ENCODE measurements at places on chromosomes 5 and 9.

GRCh38 chr9:101566904-101567724 is 27.7 kb downstream of the PPP3R2 start:
- peak; percentile 48 for DNase-seq

GRCh38 chr5:170640731-170641588 is 137.1 kb downstream of the KCNIP1 start:
- DNase-seq: no peak

GRCh38 chr9:78207901-78208300 is 28.0 kb upstream of the CEP78 start:
- no peak for DNase-seq

- DNase-seq: no peak
Measured at GRCh38 chr5:31908396-31908795, 265.7 kb downstream of the GOLPH3 start.

- no peak for DNase-seq
Measured at GRCh38 chr5:176513788-176514187, 23.4 kb downstream of the RNF44 start.

DNA sequence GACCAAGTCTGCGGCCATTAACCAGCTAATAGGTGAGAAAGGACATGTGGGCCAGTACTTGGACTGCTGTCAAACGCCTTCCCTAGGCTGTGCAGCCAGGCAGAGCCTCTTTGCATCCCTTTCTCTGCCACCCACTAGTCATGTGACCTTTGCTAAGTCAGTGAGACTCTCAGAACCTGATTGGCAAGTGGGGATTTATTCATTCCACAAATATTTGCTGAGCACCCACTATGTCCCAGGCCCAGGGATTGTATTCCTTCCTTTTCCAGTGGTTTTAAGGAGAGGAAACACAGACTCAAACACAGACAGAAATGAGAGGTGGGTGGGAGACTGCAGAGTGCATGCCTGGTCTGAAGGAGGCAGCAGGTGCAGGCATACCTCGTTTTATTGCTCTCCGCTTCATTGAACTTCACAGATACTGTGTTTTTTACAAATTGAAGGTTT is 71.6 kb upstream of the GALNT10 start:
- peak; percentile 16 for DNase-seq

GRCh38 chr5:180699042-180699441 is 40.8 kb downstream of the OR2Y1 start:
- no peak for DNase-seq

DNA sequence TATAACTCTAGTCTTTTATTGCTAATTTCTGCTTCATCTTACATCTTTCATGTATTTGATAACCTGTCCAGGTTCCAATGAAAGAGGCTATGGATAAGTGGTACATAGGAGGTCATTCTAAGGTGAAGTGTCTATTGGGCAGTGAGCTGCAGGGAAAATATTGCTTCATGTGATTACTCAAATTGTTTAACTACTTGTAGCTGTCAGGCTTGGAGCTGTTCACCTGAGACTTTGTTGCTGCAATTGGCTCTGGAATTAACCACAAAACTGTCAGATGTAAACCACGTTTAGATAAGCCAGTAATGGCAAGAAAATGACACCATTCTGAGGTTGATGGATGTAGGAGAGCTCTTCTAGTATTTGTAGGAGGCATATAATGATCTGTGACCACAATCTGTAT is 26.0 kb downstream of the ADAMTSL1 start:
- no peak for DNase-seq

- no peak for DNase-seq
Measured at GRCh38 chr9:109883623-109884022, 103.6 kb downstream of the PALM2AKAP2 start.

- peak; percentile 24 for DNase-seq
Measured at GRCh38 chr5:61362796-61363368, 30.8 kb downstream of the ZSWIM6 start.

- DNase-seq: no peak
Measured at GRCh38 chr5:149808264-149808982, 78.3 kb downstream of the PPARGC1B start.

GRCh38 chr5:93607367-93608258 is 24.6 kb downstream of the NR2F1 start:
- peak; percentile 83 for DNase-seq

GRCh38 chr5:128920345-128921215 is 44.7 kb upstream of the SLC27A6 start:
- peak; percentile 61 for DNase-seq

DNA sequence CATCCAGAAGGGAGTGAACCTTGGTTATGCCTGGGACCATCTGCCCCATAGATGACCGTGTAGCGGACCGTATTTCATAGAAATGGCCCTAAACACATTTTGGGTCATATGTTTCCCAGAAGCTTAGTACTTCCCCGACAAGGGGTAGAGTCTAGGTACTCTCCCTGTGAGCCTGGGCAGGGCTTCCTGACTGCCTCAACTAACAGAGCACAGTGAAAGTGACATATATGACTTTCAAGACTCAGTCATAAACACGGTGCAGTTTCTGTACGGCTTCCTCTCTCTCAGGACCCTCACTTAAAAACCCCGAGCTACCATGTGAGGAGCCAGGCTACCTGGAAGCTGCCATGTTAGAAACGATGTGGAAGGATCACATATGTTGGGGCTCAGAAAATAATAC is 20.9 kb downstream of the C9orf57 start:
- no peak for DNase-seq

- DNase-seq: no peak
Measured at GRCh38 chr5:154300207-154300883, 109.8 kb downstream of the GALNT10 start.

GRCh38 chr5:155728146-155728856 is 598.7 kb upstream of the SGCD start:
- peak; percentile 83 for DNase-seq

GRCh38 chr5:76548525-76549229 is 74.5 kb downstream of the F2RL2 start:
- no peak for DNase-seq

DNA sequence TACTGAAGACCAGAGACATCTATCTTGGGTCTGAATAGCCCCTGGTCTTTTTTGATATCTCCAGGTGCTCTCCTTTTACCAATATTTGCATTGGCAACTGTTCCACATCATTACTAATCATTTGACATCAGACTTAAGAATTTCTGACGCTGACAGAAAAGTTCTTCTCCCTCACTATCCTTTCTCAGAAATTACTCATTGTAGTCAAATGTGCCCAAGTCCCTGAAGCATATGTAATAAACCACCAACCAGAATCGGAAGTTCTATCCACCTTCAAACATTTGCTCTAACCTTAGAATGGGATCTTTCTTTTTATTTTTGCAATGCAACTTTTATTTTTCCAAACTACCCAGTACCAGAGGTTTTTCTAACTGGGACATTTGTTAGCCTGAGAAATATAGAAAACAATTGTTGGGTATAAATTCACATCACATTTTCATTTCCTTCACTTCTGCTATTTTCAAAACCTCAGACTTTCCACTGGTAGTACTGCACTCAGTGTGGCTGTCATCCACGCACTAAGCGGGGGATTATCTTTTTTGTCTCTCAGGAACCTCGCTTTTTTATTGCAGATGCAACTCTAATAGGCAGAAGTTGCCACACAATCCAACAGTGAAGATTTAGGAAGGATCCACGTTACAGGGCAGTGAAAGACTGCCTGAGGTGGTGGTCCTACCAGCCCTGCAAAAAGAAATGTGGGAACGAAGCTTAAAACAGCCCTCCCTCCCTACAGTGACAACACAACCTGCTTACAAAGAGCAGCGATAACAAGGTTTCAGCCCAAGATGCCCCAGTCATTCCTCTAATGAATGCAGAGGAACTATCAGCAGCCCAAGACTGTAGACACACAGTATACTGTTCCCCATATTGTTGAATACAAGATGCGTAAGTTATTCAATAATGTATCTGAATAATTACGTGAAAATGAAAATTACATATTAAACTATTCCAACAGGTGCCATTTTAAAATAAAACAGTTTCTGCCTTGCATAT is 201.2 kb downstream of the EBF1 start:
- DNase-seq: no peak

DNA sequence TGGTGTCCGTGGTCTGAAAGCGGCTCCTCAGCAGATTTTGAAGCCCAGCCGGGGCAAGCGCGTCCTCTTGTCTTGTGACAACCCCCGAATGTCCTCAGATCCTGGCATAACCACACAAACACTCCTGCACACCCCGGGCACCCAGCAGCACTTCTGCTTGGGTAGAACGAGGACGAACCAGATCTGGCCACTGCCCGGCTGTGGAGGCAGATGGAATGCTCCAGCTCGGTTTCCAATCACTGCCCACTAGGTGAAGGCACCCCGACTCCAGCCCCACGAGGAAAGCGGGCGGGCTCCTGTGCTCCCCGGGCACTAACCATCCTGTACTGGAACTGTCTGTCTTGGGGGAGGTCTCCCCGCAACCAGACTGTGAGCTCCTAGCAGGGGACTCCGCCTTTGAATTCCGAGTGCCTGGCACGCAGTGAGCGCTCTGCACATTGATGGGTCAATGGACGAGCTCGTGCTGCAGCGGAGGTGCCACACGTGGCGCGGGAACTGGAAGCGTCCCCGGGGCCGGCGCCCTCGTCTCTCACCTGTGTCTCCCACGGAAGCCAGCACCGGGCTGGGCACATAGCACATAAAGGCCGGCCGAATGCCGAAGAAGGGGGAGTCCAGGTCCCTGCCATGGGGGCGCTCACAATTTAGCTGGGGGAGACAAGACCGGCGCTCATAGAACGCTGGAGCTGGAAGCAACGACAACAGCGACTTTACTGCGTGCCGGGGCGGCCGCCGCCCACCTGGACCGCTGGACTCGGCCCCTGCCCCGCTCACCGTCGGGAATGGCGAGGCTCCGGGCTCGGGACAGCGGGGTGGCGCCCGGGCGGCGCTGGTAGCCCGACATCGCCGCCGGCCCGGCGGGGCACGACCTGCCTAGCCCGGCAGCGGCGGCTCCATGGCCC is 608 bp downstream of the ENTR1 start:
- peak; percentile 31 for DNase-seq

DNA sequence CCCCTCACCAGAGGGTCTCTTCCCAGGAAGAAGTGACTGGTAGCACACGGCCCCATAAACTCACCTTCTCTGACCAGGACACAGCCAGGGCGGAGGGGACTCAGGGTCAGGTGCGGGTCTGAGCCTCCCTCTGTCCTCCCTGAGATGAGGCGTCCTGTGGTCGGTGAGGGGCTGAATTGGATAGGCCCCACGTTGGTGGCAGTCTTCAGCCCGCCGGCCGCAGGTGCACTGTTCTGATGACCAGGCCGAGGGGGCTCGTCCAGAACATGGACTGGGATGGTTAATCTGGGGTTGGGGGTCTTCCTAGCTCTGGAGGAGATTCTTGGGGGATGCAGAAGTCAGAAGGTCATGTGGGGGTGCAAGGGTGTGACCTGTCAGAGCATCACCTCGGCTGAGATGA is 102.2 kb upstream of the PPP1R26 start:
- DNase-seq: no peak

DNA sequence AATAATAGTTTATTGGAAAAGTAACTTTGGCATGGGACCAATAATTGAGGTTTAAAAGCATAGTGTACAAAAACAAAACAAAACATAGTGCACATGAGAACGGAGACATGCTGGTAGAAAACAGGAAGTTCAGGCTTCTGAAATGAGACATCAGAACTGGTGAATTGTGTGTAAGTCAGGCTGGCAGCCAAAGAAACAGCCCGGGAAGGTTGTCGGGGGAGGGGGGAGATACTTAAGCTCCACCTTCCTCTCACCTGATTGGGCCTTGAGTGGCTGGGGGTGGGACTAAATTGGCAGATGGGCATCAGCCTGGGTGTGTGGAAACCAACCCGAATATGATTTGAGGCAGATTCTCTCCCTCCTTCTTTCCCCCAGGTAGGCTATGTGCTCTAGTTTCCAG is 256.3 kb downstream of the SMARCA2 start:
- DNase-seq: peak; percentile 7

- DNase-seq: peak; percentile 38
Measured at GRCh38 chr5:168434746-168435321, 51.4 kb upstream of the RARS1 start.

GRCh38 chr9:123265833-123266232 is 2.6 kb downstream of the STRBP start:
- no peak for DNase-seq

DNA sequence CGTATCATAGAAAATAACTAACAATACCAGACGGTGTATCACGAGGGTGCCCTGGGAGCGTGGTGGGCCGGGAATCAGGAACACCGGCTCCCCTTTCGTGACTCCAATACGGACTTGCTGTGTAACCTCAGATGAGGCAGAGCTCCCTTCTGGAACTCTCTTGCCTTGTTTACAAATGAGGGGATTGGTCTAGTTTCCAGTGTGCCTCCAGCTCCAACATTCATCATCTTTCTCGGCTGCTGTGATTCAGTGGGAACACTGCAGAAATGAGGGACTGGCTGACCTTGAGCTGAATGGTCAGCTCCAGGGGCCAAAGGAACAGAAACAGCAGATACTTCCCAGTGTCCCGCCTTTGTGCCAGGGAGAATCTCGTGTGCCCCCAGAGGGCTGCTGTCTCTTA is 22.6 kb upstream of the TGFBI start:
- DNase-seq: peak; percentile 72

- no peak for DNase-seq
Measured at GRCh38 chr5:89471115-89471514, 588.1 kb upstream of the MEF2C start.

GRCh38 chr9:4258320-4259090 is 41.4 kb downstream of the GLIS3 start:
- peak; percentile 50 for DNase-seq

DNA sequence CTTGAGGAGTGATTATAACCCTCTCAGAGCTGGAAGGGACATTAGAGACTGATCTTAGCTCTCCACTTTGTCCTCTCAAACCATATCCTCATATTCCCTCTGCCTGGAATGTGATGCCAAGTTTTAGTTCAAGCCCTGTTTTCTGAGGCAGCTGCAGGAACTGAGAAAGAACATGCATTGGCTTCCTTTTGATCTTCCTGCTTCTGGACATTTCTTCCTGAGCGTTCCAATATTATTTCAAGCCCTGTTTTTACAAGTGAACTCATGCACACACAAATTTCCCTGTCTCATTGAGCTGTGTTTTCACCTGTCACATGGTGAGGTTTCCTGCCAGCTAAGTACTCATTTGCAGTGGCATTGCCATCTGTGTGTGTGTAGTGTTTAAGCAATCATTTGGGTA is 17.0 kb downstream of the FOCAD start:
- DNase-seq: no peak

GRCh38 chr5:59146729-59147128 is 563.9 kb downstream of the RAB3C start:
- DNase-seq: no peak

- DNase-seq: no peak
Measured at GRCh38 chr9:135350003-135350315, 129.6 kb upstream of the PPP1R26 start.
